ENCODE measurements at places on chromosomes 4 and X.

GRCh38 chrX:148412006-148412405 is 88.4 kb upstream of the AFF2 start:
- no peak for DNase-seq

- no peak for DNase-seq
Observed at GRCh38 chrX:13876652-13877051, 59.8 kb upstream of the GPM6B start.

DNA sequence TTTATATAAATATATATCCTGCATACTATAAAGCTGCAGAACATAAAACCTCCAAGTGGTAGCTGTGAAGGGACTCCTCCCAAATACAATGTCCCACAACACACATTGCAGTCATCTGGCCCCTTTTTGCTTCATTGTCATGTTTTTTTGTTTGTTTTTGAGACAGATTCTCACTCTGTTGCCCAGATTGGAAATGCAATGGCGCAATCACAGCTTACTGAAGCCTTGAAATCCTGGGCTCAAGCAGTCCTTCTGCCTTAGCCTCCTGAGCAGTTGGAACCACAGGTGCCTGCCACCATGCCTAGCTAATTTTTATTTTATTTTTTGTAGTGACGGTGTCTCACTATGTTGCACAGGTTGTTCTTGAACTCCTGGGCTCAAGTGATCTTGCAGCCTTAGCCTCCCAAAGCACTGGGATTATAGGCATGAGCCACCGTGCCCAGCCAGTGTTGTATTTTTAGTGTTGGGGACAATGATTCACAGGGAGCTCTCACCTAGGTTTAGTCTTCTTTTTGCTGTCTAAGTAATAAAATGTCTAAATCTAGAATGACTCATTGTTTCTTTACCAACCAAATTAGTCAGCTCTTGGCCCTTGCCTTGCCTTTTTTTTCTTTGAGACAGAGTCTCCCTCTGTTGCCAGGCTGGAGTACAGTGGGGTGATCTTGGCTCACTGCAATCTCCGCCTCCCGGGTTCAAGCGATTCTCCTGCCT is 24.0 kb upstream of the XIAP start:
- no peak for DNase-seq

DNA sequence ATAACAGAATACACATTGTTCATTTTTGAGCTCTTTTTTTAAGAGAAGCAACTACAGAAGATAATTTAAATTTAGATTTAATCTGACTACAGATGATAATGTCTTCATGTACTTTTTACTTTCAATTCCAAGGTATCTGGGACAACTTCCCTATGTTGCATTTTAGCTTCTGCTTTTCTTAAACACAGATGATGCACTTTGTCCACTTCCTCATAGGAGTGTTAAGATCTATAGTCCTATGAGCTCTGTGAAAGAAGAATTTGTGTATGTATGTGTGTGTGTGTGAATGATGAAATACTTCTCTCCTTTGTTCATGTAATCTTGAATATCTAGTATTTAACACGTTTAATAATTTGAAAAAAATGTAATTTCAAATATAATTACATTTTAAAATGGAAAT is 5.3 kb upstream of the FHIP1A start:
- DNase-seq = peak; percentile 55

DNA sequence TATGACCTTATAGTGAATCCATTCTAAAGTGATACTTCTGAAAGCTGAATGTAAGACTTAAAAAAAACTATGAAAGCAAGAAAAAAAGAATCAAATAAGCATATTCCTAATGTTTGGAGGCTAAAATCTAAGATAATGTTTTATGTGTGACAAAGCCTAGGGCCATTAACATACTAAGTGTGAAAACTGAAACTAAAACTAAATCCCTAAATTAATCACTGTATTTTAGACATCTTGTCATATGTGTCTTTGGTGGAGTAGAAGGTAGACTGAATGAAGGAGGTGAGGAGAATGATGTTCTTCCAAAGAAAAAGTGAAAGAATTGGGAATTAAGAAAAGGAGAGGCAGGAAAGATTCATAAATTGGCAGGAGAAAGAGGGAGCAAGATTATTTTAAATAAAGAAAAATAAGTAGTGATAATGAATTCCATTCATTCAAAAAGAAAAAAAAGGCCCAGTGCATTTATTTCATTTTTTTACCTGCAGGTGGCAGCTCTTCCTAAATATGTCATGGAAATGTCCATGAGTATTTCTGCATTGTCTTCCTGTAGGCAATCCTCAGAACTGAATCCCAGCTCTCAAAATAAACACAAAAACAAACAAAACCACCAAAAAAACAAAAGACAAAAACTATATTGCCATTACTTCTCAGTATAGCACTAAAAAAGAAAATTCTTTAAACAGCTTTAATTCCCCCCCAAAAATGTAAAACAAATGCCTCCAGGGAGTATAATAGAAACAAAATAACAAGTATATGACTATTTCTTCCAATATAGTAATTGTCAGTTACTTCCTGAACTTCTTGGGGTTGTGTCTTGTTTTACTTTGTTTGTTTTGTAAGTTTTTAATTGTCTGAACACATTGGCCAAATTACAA is 17.0 kb upstream of the AP1AR start:
- peak; percentile 62 for DNase-seq

DNA sequence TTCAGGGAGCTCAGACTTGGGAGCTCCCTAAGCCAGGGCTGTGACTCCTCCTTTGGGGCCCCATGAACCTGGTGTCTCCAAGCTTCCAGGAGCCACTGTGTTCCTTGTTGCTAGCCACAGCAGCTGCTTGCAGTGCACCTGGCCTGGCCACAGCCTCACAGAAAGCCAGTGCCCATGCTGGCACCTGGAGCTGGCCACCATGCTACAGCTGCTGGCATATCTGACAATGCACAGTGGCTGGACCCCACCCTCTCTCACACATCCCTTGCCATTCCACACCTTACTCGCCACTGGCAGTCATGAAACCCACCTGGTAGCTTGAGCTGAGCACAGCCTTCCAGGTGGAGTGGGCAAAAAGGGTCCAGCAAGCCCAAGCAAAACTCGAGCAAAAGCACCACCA is 441.7 kb downstream of the ARAP2 start:
- DNase-seq = no peak

DNA sequence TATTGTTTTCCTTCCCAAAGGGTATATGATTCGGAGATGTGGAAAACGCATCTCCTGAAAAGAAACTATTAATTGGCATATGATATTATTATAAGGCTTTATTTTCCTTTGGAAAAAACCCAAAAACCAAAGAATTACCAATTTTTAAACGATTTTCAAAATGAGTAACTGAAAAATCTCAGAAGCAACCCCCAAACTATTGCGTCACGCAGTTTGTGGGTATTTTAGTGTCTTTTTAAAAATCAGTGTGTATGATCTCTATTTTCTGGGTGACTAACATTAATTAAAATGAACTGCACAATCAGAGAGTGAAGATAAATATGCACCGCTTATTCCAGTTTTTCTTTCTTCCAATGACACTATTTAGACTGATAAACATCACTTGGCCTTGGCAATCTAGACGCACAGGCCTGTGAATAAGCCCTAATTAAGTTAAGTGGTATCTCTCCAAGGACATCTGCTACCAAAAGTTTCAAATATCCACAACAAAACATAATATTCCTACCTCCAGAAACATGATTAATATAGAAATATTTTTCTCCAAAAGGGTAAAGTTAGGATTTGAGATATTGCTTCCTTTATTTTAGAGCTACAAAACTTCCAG is 511.5 kb upstream of the FAM241A start:
- DNase-seq = no peak

DNA sequence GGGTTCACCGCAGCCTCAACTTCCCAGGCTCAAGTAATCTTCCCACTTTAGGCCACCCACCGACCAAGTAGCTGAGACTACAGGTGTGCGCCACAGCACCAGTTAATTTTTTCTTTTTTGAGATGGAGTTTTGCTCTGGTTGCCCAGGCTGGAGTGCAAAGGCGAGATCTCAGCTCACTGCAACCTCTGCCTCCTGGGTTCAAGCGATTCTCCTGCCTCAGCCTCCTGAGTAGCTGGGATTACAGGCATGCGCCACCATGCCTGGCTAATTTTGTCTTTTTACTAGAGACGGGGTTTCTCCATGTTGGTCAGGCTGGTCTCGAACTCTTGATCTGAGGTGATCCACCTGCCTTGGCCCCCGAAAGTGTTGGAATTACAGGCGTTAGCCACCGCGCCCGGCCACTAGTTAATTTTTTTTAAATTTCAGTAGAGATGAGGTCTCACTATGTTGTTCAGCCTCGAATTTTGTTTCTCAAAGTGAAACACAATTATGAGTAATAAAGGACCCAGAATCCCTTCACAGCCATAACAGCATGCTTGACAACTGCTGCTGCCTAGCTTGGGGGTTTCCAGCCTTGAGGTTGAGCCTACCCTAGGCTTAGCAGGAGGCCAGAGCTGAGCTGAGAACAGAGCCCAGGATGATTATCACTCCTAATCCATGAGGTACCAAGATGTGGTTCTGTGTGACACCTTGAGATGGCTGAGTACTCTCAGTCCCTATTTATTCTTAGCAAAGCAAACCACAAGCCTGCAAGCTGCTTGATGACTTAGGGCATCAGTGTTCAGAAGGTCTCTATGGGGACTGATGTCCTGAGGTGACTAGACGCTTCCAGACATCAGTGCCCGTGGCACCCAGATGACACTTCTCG is 41.6 kb upstream of the NKRF start:
- no peak for DNase-seq

DNA sequence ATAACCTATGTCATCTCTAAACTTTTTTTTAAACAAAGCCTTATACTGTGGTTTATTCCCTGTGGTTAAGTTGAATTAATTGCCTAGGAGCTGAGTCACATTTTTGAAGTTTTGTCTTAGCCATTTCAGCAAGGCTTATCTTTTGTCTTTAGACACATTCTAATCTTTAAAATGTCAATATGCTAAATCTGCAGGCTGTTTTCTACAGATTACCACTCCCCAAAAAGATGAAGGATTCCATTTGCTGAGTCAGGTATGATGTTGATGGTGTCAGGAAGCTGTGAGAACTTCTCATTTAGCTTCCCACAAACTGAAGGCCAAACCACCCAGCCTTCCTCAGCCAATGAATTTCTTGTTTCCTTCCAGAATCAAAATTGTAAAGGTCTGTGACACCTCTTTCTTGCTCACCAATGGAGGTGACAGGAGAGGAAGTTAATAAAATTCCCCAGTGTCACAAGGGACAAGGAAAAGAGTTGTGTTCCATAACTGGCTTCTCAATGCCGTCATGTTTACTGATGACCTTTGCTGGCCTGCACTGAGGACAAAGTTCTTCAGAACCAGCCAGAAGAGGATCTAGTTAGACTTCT is 3.7 kb upstream of the CXCL6 start:
- DNase-seq = peak; percentile 73

DNA sequence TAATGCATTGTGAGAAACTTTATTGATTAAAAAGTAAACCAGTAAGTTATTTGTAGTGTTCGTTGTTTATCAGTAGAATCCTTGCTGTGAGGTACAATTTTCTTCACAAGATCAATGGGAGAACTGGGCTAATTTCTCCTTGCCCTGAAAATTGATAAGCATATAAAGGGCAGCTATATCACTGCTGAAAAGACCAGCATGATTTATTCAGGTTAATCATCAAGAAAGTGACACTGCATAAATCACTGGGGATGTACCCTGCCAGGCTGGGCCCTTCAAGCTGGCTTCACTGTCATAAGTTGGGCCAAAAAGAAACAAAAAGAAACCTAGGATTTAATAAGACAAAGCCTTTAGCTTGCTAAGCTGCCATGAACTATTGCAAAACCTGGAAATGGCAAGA is 746.7 kb downstream of the STPG2 start:
- no peak for DNase-seq

GRCh38 chr4:47562297-47562696 is 77.2 kb downstream of the ATP10D start:
- DNase-seq = peak; percentile 48

GRCh38 chr4:14083150-14083549 is 455.6 kb upstream of the BOD1L1 start:
- DNase-seq = no peak

GRCh38 chr4:35038079-35038805 is 1206.1 kb downstream of the ARAP2 start:
- no peak for DNase-seq

- DNase-seq = no peak
Observed at GRCh38 chr4:53709693-53710092, 118.4 kb upstream of the LNX1 start.

DNA sequence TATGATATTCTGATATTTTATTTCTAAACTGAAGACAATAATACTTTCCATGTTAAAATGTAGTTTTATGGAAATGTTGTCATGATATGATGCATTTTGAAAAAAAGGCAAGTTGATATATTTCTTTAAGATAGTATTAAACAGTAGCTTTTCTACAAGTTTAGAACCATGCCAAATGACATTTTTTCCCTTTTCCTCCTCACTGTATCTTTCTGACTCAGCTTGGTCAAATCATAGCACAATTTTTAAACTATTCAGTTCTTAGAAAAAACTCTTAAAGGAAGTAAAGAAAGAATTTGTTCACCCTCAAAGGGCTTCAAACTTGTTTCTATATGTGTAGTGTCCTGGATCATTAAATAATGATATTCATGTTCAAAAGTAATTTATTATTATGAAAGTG is 46.0 kb upstream of the GUCY1A1 start:
- DNase-seq = no peak

DNA sequence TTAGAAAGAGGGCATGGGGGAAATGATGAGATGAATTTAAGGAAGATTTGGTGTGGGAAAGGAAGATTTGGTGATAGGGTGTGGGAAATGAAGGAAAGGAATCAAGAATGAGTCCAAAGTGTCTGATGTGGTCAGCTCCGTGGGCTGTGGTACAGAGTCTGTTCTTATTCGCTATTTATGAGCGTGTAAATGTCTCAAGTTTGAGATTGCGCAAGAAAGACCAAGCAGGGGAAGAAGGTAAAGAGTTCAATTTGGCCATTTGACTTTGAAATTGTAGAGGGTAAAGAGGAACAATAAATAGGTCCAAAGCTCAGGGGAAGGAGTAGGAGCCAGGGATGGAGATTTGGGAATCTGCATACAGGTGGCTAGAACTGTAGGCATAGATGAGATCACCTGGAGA is 11.3 kb upstream of the SMS start:
- peak; percentile 21 for DNase-seq

GRCh38 chr4:144647095-144647561 is 1.2 kb downstream of the HHIP start:
- DNase-seq = peak; percentile 84

- DNase-seq = no peak
Observed at GRCh38 chrX:32745323-32745722, 466.0 kb downstream of the DMD start.

DNA sequence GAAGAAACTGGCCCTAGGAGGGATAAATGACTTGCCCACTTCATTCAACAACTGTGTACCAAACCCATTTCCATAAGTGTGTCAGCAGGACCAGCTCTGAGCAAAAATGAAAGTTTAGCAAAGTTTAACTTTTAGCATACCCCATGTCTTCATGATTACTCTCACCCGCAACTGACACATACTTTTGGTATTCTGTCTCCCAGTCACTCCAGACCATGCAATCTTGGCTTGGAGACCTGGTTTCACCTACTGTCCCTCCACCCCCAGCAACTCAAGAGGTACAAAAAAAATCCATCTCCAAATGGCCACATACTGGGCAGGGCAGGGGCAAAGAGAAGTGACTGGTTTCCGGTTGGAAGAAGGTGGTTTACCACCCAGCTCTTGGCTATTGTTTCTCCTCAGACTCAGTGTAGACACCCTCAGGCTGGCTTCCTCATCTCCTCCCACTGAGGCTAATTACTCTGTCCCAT is 79.8 kb downstream of the RLIM start:
- no peak for DNase-seq

All from hematopoietic multipotent progenitor cell treated with erythropoietin and hydrocortisone succinate and interleukin-3 and kit ligand, for 6 days (in vitro differentiated cells).